ENCODE measurements at places on chromosomes 3 and 15. TPM values are rescaled to one million over a fixed set of nuclear protein-coding genes. Genes with fewer than 3 reads are reported as not detected.

- no peak for DNase-seq
Observed at GRCh38 chr15:96274698-96275097, 55.8 kb upstream of the NR2F2 start.

GRCh38 chr15:74889390-74889882, 406 bp upstream of the MPI start:
- peak; percentile 69 for DNase-seq

DNA sequence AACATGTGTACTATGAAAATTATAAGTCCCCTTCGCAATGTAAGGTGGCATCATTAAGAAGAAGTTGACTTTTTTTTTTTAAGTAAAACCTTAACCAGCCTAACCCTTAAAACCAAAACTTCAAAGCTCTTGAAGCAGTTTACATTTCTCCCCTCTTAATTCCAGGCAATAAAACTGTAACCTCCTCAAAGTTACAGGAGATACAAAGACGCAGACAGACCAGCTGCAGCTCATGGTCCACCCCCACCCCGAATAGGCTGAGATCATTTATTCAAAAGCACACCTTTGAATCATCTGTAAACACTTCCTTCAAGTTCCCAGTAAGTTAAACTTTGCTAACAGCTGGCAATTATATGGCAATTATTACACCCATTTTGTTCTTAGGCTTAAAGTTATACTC, 414.5 kb downstream of the ERC2 start:
- DNase-seq = no peak

The ISL2 gene
- total RNA-seq = 2.7 TPM

The PRKCD gene
- 11.8 TPM for total RNA-seq

The ATP2B2 gene
- 0.35 TPM for total RNA-seq

The GTPBP8 gene
- 47.1 TPM for total RNA-seq

DNA sequence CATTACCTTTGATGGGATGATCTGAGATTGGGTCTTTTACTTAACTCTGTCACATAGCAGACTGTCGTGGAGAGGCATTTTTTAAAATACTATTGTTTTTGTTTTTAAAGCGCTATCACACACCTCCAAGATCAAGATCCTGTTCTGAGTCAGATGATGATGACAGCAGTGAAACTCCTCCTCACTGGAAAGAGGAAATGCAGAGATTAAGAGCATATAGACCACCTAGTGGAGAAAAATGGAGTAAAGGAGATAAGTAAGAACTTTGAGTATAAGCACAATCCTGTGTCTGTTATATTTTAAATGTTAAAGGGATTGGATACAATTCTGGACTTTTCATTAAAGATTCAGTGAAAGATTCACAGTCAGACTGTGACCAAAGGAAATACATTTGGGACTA, 18.4 kb upstream of the ZBTB47 start:
- DNase-seq = peak; percentile 28

GRCh38 chr15:60507596-60508424, 28.9 kb upstream of the ICE2 start:
- DNase-seq = peak; percentile 79

The CLDN11 gene
- 8.1 TPM for total RNA-seq

DNA sequence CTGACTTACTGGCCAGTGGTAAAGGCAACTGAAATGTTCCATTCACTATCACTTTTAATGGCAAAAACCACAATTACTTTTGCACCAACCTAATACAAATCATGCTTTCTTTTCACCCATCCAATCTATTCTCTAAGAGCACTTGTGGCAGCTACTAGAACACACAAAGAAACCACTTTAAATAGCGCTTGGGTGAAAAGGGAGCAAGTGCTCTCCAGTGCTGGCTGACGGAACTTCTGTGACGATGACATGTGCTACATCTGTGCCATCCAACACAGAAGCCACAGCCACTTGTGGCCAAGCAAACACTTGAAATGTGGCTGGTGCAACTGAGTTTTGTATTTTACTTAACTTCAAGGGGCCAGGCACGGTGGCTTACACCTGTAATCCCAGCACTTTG, 18.9 kb downstream of the SH3BP5 start:
- DNase-seq = no peak

The EFCC1 gene
- not detected for total RNA-seq

DNA sequence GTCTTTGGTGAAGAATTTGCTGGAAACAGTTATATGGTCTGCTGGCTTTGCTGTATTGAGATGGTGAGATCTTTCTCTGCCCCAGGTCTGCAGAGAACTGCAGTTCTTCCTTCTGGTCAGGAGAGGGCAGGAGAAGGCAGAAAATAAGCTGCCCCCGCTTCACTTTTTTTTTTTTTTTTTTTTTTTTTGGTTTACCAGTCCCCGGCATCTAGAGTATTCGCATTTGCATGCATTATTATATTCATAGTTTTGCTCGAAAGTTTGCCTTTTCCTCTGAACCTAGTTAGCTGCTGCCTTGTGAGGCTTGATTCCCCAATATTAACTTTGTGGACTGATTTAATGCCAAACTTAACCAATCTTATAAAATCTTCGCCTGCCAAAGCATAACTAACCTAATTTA, 10.6 kb upstream of the PARL start:
- peak; percentile 68 for DNase-seq

GRCh38 chr3:117117188-117117936, 407.8 kb downstream of the TUSC7 start:
- no peak for DNase-seq

- peak; percentile 83 for DNase-seq
Observed at GRCh38 chr3:131077904-131078303, 51.2 kb downstream of the NEK11 start.

The PARP14 gene
- 26.0 TPM for total RNA-seq

The DHX36 gene
- 102 TPM for total RNA-seq

- no peak for DNase-seq
Observed at GRCh38 chr15:93631958-93632618, 543.1 kb upstream of the RGMA start.

- DNase-seq = no peak
Observed at GRCh38 chr3:123953735-123954134, 7.3 kb downstream of the CCDC14 start.

GRCh38 chr3:110711130-110711832, 360.3 kb upstream of the NECTIN3 start:
- no peak for DNase-seq

Data from GM23338 (cell line).